DND-41 (cell line): ENCODE measurements at places on chromosomes 1 and 21.

DNA sequence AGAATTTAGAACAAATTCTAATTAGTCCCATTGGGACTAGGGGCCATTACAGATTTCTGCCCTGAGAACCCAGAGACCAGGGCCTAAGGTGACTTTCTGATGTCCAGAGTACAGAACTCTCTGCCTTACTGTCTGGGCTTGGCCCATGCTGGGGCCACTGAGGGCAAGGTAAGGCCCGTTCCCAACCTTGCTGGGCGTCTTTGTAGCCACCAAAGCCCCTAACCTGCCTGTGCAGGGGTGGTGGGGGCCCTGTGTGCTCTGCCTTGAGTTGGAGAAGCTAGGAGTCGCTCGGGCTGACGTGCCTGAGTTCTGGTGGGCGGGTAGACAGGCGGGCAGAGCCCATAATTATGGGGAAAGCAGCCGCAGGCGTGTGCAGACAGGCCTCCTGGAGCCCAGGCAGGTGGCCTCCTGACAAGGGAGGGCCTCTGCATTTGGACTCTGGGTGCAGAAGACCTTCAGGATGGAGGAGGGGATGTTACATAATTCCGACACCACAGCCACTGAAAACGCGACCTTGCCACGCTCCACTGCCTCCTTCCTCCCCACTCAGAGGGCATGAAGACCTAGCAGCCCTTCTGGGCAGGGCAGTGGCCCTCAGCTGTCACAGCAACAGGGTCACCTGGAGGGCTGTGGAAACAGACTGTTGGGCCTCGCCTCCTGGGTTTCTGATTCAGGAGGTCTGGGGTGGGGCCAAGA lies 239.9 kb upstream of the TMEM51 start:
- DNase-seq = no peak

DNA sequence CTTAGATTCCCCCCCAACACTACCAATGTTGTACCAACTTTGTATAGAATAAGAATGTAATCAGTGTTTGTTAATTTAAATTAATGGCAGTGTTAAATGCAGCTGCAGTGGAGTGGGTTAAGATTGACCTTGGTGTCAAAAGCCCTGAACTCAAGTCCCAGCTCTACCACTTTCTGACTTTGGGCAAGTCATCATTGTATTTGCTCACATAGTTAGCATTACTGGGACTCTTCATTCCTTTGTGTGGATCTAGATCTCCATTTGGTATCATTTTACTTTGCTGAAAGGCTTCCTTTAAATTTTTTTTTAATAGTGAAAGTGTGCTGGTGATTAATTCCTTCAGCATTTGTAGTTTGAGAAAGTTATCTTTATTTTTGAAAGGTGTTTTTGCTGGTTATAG lies 22.2 kb upstream of the PHGDH start:
- DNase-seq = no peak

- peak; percentile 27 for DNase-seq
Observed at GRCh38 chr21:15826147-15826780, 96.5 kb downstream of the USP25 start.

DNA sequence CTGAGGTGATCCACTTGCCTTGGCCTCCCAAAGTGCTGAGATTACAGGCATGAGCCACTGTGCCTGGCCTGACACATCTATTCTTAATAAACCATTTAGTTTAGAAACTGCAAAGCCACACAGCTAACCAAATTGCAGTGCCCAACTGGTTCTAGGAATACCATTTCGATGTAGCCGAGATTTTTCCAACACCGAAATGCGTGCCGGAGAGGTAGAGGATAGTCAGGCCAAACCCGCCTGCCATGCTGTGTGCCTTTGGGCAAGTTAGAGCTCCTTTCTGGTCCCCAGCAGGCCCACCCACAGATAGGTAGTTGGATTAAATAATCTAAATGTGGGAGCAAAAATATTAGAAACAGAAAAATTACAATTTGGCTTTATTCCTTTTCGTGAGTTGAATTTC lies 254.4 kb downstream of the FOXD2 start:
- no peak for DNase-seq

- no peak for DNase-seq
Observed at GRCh38 chr1:117146575-117147340, 25.2 kb upstream of the TRIM45 start.
